ENCODE measurements at places on chromosomes 4 and X.

- no peak for DNase-seq
Measured at GRCh38 chrX:131854581-131854980, 168.5 kb upstream of the STK26 start.

DNA sequence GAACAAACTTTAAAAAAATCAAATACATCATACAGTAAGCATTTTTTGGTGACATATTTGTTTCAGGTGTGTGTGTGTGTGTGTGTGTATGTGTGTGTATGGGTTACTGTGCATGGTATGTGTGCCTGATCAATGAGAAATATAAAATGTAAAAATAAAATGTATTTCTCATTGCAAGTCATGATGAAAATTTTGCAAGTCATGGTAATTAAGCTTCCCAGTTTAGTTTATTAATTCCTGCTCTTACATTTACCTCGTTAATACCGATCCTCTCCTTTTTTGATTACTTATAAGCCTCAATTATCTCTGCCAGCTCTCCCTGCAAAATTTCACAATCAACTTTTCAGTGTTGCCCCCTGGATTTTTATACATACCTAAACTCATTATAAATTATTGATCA, 114.6 kb upstream of the ADGRL3 start:
- DNase-seq: no peak

DNA sequence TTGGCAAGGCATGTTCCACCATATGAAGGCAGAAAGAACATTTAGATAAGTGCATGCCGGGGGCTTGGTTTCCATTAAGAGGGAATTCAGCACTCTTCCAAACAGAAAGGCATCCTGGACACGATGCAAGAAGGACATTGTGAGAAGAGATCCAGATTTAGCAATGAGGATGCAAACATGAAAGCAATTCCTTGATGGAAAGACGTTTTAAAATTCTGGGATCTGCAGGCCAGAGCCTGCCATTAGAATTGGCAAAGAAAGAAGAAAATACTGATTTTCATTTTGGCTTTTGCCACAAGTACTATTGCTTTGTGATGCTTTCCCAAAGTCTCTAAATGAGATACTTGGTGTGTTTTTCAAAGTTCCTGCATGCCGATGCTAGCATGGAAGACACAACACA, 367.6 kb downstream of the PPP3CA start:
- DNase-seq: no peak

DNA sequence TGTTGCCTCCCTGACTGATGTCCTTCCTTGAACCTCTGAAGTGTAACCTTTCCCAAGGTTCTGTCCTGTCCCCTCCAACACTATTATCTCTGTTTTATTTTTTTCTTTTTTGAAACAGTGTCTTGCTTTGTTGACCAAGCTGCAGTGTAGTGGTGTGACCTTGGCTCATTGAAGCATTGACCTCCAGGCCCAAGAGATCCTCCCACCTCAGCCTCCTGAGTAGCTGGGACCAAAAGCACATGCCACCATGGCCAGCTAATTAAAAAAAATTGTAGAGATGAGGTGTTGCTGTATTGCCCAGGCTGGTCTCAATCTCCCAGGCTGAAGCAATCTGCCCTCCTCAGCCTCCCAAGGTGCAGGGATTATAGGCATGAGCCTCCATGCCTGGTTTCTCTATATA, 59.0 kb downstream of the EDA start:
- DNase-seq: no peak

- no peak for DNase-seq
Measured at GRCh38 chr4:125388613-125389012, 73.9 kb downstream of the FAT4 start.

DNA sequence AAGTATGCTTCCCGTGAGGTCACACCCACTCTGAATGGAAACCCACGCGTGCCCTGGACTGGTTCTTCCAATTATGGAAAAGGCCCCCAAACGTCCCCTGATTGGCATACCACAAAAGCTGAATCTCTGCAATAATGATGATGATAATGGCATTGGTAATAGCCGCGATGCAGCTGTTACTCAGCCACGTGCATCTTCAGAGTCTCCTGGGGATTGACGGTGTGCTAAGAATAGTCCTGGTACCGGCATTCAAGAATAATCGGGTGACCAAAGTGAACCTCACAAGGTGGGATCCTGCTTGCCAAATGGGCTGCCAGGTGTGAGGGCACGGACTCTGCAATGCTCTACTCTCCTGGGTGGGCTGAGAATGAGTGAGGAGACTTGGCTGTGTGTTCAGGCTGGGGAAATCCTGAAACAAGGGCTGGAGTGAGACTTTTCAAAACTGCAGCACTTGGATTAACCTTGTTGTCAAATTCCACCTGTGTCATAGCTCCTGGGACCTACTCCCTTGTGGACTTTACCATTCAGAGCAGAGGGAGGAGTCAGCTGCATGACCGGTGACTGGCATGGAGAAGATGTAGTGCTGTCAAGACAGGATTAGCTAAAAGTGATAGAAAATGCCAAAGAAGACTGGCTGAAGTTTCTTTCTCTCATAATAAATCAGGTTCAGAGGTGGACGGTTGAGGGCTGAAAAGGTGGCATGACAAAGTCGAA, 615.4 kb downstream of the MID1IP1 start:
- DNase-seq: no peak

DNA sequence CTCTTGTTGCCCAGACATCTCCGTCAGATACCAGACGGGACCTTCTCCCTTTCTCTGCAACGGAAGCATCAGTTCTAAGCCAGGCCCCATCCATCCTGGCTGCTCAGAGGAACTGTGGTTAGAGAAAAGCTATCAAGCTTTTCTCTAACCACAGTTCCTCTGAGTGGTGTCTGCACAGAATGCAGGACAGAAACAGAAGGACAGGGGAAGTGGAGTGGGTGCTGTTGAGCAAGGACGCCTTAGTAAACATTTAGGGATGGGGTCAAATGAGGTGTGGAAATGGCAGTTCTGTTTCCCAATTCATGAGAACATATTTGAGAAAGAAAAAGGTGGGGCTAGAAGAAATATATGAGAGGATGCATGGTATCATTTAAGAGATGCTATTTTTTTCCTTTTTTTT, 283.8 kb downstream of the CRLF2 start:
- DNase-seq: no peak

GRCh38 chr4:1400191-1400805, 5.9 kb downstream of the NKX1-1 start:
- no peak for DNase-seq

- no peak for DNase-seq
Measured at GRCh38 chr4:38623260-38623659, 40.7 kb upstream of the KLF3 start.
